ENCODE measurements at places on chromosomes 1 and 21.

DNA sequence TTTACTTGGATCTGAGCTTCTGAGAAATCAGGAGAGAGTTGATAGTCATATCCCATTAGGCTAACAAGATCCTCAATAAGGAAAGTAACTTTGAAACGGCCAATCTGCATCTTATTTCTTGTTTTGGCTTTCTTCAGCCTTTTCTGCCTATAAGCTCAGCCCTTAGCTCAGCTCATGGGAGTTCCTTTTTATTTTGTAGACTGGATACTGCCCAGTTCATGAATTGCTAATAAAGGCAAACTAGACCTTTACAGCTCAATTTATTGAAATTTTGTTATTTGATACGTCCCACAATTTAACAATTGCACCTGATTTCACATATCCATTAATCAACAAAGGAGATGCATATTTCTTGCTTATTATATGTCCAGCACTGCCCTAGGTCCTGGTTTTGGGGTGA, 22.7 kb downstream of the NENF start:
- no peak for DNase-seq

- peak; percentile 54 for DNase-seq
Observed at GRCh38 chr1:31182352-31182751, 57.3 kb downstream of the NKAIN1 start.

- no peak for DNase-seq
Observed at GRCh38 chr1:29033829-29034466, 89.8 kb downstream of the TMEM200B start.

DNA sequence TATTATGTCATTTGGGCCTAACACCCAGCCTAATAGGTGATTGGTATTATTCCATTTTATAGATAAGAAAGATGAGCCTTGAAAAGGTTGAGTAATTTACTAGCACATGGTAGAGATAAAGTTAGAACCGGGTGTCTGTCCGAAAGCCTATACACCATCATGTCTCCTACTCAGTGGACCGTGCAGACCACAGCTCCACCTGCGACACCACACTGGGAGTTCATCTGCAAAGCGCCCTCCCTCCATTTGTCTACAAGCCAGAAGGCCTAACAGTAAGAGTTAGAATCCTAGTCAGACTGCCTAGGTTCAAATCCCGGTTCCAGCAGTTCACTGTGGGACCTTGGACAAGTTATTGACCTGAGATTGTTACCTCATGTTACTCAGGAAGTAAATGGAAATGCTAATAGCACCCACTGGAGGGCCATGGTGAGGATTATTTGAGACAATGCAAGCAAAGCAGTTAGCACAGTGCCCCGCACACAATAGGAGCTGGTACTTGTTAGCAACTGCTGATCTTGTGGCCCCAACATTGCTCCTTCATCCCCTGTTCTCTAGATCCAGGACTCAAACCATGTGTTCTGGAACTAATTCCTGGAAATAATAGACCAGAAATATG, 20.5 kb downstream of the ARMH1 start:
- no peak for DNase-seq

GRCh38 chr1:104991702-104992101, 1242.0 kb downstream of the AMY1C start:
- DNase-seq: no peak

- no peak for DNase-seq
Observed at GRCh38 chr1:57550092-57550491, 126.2 kb upstream of the DAB1 start.

- DNase-seq: no peak
Observed at GRCh38 chr1:18112611-18113010, 5.0 kb downstream of the IGSF21 start.

- DNase-seq: no peak
Observed at GRCh38 chr1:169949139-169949538, 55.4 kb upstream of the SCYL3 start.

DNA sequence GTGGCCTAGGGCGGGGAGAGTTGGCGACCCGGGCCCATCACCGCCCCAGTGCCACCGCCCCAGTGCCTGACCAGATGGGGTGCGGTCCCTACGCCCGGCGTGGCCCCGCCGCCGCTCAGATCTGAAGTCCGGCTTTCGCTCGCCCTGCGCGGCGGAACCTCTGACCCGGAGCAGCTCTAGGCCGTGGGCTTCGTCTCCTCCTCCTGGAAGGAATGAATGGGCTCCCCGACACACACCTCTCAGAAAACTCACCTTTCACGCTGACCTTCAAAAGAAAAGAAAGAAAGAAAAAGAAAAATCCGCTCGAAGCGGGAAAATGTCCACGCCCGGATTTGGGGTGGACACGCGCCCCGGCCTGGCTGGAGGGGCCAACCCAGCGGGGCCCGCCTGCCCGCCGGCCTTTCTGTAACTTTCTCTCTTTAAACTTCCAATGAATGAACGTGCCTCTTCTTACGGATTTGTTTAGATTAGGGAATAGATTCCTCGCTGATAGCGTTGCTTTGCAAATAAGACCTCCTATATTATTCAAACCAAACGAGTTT, 5.4 kb upstream of the SIM2 start:
- no peak for DNase-seq

GRCh38 chr1:21607549-21608529, 61.3 kb downstream of the RAP1GAP start:
- peak; percentile 82 for DNase-seq

- DNase-seq: peak; percentile 50
Observed at GRCh38 chr1:95118067-95118499, 928 bp downstream of the TLCD4 start.

DNA sequence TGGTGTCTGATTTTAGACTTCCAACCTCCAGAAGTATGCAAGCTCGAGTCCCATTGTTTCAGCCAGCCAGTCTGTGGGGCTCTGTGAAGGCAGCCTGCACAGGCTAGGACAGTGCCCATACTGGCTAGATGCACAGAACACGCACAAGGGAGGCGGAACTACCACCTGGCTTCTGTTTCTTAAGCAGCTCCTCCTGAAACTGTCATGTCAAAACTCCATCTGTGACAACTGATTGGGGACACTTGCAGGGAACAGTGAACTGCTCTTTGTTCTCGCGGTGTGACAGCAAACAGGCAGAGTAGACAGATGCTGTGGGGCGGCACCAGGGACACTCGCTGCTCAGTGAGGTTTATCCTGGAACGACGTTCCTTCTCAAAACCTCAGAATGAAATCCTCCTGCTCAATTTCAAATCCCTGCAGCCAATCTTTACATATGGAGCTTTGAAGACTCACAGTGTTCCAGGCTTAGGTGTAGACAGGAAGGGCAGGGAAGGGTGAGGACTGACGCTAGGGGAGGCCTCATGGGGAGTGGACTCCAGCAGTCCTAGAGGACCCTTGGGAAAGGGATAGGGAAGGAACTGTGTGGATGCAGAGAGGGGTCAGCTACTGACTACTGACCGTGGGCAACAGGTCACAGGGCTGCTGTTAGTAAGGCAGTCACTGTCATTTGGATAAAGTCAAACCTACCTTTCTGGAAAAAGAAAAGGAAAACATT, 73.8 kb downstream of the ERG start:
- DNase-seq: no peak

DNA sequence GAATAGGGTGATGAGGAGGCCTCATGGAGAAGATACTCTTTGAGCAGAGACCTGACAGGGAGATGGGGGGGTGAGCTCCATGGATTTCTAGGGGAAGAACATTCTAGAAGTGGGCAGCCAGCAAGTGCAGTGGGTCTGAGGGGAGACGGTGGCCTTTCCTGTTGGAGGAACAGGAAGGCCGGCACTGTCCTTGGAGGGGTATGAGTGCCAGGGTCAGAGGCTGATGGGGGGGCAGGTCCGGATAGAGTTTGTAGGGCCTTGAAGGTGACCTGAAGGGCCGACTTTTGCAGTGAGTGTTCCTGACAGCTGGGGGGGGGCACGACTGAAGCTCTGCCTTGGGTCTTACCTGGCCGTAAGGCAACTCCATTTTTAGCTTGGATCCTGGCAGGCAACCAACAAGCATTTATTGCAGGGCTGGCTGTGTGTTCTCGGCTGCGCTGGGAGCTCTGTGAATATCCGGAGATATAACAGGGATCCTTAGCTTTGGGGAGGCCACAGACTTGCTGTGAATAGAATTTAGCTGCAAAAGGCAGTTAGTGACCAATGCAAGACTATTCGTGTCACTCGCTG, 130.6 kb downstream of the MRPS6 start:
- DNase-seq: no peak

DNA sequence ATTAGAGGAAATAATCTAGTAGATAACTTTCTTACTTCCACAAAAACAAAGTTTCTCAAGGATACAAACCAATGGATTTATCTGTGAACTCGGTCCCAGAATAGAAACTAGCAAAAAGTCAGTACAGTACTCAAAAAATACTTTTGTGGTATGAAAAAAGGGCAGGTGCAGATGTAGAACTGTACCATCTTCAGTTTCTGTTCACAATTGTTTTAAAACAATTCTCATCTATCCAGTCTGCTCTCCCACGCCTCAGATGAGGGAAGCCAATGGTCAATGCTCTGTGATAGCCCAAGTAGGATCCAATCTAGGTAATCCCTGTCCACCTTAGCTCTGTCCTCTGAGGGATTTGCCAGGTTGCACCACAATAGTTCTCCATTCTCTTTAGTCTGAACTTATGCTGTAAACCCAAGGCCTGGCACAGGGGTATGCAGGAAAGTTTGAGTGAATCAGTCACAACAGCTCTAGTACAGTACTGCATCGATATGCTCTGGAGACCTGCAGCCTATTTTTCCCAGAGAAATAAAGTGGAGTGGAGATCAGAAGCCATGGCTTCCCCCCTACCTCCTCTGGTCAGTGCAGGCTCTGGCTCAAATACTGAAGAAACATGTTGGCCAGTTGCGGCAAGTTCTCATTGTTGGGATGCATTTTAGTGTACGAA, 1.4 kb downstream of the KTI12 start:
- peak; percentile 14 for DNase-seq

DNA sequence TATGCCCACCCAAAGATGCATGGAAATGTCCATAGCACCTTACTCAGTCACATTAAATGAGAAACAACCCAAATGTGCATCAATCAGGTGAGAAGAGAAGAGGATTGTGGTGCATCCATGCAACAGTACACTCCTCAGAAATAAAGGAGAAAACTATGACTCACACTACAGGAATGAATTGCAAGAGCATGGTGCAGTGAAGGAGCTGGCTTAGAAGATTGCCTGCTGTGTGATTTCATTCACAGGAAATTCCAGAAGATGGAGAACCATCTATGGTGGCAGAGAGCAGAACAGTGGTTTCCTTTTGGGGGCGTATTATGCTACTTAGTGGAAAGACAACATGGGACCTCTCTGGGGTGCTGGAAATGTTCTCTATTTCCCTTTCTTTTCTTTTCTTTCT, 278.6 kb upstream of the AJAP1 start:
- no peak for DNase-seq

DNA sequence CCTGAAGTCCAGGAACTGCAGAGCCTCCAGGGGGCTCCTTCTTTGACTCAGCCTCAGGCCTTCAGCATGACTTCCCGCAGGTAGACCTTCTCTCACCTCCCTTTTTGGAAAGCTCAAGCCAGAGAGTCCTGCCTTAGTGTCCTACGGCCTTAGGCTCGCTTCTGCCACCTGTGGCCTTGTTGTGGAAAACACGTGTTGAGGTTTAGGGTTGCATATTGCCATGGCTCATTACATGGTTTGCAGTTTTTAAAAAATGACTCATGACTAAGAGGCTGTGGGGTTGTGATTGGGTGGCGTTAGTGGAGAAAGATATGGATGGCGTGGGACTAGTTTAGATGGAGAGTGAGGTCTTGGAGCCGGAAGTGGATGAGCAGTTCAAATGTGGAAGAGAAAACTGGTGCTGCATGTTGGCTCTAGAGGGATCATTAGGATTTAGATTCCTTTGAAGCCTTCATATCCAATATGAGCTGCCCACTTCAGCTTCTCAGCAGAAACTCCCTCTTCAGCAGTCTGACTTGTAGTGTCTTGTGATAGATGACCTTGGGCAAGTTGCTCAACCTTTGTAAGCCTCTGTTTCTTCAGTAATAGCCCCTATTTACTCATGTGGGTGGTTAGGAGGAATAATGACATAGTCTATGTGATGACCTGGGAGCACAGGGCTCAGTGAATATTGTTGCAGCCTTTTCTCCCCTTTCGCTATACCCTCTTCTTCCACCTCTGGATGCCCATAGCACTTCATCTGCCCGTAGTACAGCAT, 6.5 kb upstream of the FGGY start:
- DNase-seq: peak; percentile 41

- peak; percentile 36 for DNase-seq
Observed at GRCh38 chr1:230915078-230915477, 46.8 kb upstream of the C1orf198 start.

DNA sequence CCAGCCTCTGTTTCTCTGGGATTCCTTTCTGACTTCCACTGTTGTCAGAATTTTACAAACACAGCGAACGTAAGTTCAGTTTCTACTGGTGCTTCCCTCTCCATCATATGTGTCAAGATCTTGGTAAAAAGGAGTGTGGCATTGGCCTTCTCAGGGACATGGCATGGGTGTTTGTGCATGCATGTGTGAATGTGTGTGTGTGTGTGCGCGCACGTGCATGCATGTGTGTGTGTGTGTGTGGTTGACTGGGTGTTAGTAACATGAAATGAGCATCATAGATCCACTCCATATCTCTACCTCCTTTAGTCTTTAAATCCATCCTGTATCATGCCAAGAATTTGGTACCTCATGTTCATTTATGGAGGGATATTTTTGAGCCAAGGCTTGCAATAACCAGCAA, 411.3 kb downstream of the NPHP4 start:
- DNase-seq: no peak

GRCh38 chr1:164361927-164362326, 197.1 kb upstream of the PBX1 start:
- no peak for DNase-seq

DNA sequence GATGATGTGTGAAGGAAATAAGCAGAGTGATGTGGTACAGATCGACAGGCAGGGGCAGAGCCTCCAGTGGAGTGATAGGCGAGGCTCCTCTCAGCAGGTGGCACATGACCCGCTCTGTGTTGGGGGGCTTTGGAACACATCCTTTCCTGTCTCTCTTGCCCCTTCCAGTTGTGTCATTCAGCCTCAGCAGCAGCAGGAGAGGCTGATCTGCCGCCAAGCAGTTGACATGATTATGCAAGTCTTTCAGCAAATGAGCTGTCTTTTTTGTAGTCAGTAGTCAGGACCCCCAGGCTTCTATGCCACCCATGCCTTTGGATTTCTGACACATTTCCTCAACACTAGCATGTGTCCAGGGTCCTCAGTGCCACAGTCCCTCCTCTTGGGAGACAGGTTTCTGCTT, 307.1 kb upstream of the C1orf174 start:
- no peak for DNase-seq
